ENCODE measurements at places on chromosomes 3 and 15.

DNA sequence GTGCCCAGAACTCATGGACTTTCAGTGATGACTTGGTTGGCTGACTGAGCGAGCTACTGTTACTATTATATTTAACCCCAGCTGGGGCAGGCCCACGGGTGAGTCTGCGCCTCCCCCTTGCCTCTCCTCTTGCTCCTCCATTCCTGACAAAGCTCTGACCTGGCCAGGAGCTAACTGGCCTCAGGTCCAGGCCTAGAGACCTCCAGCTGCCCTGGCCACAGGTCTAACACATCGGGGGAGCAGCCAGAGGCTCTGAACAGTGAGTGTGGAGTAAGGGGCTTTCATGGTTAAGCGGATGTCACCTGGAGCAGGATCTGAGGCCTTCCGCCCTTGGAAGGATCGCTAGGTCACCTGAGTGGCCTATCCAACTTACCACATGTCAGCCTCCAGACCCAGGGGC lies 96.3 kb upstream of the HERC1 start:
- DNase-seq, result no peak

- DNase-seq, result no peak
These were observed 505.3 kb downstream of the FOXP1 start for GRCh38 chr3:71078199-71078598.

GRCh38 chr3:194879991-194880939 lies 194.6 kb downstream of the FAM43A start:
- DNase-seq, result no peak

DNA sequence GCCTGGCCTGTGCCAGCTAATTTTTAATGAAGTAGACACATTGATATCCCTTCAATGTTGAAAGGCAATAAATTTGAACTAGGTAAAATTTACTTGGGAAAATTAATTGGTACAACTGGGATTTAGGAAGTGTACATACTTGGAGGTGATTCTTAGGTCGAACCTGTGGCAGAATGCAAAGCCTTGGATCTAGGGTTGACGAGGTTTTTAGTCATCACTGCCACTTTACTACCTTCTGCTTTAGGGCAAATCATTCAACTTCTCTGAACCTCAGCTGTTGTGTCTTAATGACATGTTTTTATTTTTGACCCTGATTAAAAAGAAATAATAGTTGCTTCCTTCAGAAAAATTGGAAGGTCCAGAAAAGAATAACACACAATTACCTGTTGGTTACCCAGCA lies 2.5 kb downstream of the APPL1 start:
- no peak for DNase-seq

- DNase-seq, result no peak
These were observed 111.2 kb upstream of the STT3B start for GRCh38 chr3:31421314-31422048.

- DNase-seq, result no peak
These were observed 11.1 kb downstream of the IGF2BP2 start for GRCh38 chr3:185813691-185814215.

GRCh38 chr3:177552051-177552450 lies 354.8 kb upstream of the TBL1XR1 start:
- no peak for DNase-seq

DNA sequence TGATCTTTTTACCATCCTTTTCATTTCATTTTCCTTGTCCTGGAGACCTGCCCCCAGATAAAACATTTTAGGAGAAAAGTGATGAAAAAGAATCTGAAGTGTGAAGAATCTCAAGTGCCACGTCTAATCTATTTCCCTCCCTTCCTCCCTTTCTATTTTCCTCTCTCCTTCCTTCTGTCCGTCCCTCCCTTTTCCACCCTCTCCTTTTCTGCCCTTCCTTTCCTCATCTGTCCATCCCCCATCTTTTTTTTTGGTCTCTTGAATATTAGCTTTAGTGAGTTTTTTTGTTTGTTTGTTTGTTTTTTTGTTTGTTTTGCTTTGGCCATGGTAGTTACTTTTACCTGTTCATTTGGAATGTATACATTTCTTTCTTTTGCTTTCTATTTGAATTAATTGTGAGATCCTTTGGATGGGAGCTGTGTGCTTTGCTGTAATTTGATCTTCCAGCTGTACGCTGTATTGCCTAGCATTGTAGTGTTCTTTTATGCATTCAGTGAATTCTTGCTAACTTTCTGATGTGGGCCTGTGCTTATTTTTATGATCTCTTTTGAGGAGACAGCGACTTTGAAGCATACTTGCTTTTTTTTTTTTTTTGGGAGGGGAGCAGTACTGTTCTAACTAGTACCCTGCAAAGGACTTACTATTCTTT lies 19.2 kb downstream of the CDIN1 start:
- DNase-seq, result no peak

DNA sequence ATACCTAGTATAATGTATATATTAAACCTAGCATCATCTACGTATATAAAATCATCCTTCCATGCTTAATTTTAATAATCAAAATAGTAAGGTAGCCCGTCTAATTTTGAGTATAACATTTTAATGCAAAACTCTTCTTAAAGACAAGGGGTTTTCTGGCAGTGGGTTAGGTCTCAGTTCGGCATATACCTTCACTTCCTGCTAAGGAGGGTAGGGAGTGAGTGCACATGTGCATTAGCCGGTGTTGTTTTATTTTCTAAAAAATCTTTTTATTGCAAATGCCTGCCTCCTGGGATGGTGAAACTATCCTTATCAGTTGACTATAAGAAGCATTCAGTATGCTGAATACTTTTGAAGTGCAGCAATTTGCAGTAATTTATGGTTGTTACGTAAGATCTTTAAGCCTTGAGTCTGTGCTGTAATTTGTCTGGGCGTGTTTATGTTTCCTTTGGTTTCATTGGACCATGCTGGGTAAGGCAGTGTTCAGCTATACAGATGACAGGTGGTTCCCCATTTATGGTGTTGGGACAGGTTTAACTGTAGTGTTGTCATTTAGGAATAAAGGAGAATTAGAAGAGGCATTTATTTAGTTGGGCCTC lies 11.7 kb downstream of the ARHGEF26 start:
- DNase-seq, result no peak
